Bronchial smooth muscle cell (primary cell): ENCODE measurements at places on chromosomes 5 and 9. TPM values are rescaled to one million over a fixed set of nuclear protein-coding genes. Genes with fewer than 3 reads are reported as not detected.

LCN9 gene
- not detected in 2 replicates for total RNA-seq

UBE2QL1 gene
- total RNA-seq, result under 0.01 TPM in 1 of 2 replicates, not detected in the other

GPR150 gene
- under 0.01 and 0.32 TPM in 2 replicates for total RNA-seq

PKD2L2 gene
- total RNA-seq, result not detected in 2 replicates

MZB1 gene
- total RNA-seq, result not detected in 2 replicates

SPATA6L gene
- total RNA-seq, result 0.26 and 0.63 TPM in 2 replicates
